Pancreas (tissue), 10 donors: ENCODE measurements at places on chromosomes 3 and 15. TPM values are rescaled to one million over a fixed set of nuclear protein-coding genes. Genes with fewer than 3 reads are reported as not detected.

DNA sequence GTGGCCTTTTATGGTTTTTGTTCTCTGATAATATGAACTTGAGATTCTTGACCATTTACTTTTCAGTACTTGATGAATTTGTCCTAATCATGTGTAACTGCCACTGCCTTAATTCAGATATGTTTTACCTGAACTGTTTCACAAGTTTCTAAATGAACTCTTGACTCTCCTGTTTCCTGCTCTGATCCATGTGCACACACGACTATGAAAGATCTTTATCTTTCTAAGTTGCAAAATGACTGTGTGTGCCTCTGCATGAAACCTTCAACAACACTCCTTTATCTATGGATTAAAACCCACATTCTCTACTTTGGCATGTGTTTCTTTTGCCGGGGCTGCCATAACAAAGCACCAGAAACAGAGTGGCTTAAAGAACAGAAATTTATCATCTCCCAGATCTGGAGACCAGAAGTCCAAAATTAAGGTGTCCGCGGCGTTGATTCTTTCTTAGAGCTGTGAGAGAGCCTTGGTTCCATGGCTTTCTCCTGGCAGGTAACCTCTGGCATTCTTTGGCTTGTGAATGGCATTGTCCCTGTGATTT is 275.0 kb downstream of the ADAMTSL3 start:
- DNase-seq = no peak

DNA sequence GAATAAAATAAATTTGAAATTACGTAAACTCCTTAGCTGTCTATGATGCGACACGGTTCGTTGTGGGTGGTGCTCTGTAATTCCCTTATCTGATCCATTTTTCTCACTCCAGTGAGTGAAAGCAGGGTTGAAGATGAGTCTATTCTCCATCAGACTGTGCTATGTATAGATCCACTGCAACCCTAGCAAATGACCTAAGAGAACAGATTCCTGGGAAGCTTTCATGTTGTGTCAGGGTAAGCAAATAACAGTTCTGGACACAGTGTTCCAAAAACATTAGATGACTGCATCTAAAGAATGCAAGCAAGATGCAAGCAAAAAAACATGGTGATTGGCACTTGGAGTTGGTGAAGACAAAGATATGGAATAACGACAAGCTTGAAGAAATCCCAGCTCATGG is 239.3 kb downstream of the SLC9A9 start:
- no peak for DNase-seq

DNA sequence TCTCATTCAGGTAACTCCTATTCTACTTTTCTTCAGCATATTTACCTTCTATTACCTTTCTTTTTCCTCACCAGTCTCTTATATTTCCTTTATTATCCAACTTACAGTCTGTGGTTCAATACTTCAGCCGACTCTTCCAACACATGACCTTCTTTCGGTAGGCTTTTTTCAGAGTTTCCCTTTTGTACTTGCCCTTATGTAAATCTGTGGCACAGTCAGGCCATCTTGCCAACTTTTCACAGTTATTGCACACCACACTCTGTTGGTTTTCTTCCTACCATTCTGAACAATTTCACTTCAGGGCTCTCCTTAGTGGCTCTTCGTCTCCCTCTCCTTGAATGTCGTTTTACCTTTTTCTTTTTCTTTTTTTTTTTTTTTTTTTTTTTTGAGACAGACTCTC is 427.8 kb downstream of the LPP start:
- DNase-seq = no peak

DNA sequence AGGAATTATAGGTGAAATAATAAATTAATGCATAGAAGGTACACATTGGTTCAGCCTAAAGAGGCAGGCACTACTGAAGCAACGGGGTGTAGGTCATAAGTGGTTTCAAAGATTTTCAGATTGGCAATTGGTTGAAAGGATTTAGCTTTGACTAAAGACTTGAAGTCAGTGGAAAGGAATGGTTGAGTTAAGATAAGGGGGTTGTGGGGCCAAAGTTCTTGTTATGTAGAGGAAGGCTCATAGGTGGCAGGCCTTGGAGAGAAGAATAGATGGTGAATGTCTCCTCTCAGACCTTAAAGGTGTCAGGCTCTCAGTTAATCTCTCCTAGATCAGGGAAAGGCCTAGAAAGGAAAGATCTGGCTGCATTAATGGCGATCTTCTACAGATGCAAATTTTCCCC is 209.8 kb downstream of the ATP10A start:
- no peak for DNase-seq

GRCh38 chr15:39629371-39629770 is 48.5 kb downstream of the THBS1 start:
- no peak for DNase-seq

GRCh38 chr3:66355997-66356396 is 135.2 kb downstream of the SLC25A26 start:
- DNase-seq = no peak

NT5DC2 gene
- total RNA-seq = 3.5 TPM

DNA sequence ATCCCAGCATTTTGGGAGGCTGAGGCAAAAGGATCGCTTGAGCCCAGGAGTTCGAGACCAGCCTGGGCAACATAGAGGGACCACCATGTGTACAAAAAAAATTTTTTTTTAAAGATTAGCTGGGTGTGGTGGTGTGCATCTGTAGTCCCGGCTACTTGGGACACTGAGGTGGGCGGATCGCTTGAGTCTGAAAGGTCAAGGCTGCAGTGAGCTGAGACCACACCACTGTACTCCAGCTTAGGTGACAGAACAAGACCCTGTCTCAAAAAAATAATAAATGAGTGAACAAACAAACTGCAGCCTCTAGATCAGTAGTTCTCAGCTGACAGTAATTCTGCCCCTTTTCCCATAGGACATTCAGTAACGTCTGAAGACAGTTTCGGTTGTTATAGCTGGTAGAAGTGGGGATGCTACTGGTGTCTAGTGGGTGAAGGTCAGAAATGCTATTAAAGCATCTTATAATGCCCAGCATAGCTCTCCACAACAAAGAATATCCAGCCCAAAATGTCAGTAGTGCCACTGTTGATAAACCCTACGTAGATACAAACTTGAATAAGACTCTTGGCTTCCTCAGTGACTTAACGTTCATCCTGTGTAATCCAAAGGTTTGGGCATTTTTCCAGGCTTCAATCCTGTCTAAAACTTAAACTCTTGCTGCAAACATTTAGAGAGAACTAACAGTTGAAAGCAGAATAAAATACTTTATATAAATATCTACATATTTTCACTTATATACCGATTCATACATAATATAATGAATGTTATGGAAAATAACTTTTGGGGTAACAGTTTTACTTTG is 10.6 kb downstream of the SMC4 start:
- no peak for DNase-seq

GRCh38 chr15:90529371-90530249 is at the start of gene CRTC3:
Gene CRTC3, plus strand, starts transcription at chr15:90529923. Its CDS starts 149 bp downstream, at chr15:90530072.
- DNase-seq = peak; percentile 43

- no peak for DNase-seq
Measured at GRCh38 chr15:41997845-41998244, 23.0 kb downstream of the PLA2G4E start.

RBP2 gene
- total RNA-seq = not detected

CKMT1B gene
- 3.2 TPM for total RNA-seq

OR5K2 gene
- not detected for total RNA-seq

RASL12 gene
- total RNA-seq = 1.6 TPM

TGM5 gene
- not detected for total RNA-seq

MYL3 gene
- total RNA-seq = not detected

- no peak for DNase-seq
Measured at GRCh38 chr15:24957691-24958090, 2.9 kb downstream of the SNRPN start.

GAP43 gene
- total RNA-seq = 0.09 TPM

DNA sequence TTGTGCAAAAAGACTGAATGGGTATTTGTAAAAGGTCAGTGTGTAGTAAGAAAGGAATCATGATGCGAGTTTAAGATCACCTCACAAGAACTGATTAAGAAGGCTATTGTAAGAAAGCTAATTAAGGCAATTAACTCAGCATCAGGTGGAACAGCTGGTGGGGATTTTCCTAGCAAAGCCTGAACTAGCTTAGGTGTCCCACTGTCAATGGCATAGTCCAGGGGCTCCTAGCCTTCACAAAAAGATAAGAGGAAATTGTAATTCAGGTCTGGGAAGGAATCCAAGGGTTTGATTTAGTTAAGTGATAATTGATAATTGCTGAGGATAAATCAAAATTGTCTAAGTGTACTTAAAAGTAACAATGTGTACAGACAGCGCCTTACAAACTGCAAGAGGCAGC is 901.6 kb downstream of the TUSC7 start:
- no peak for DNase-seq

- no peak for DNase-seq
Measured at GRCh38 chr3:158148218-158148617, 38.3 kb downstream of the RSRC1 start.

OR5H1 gene
- not detected for total RNA-seq

DNA sequence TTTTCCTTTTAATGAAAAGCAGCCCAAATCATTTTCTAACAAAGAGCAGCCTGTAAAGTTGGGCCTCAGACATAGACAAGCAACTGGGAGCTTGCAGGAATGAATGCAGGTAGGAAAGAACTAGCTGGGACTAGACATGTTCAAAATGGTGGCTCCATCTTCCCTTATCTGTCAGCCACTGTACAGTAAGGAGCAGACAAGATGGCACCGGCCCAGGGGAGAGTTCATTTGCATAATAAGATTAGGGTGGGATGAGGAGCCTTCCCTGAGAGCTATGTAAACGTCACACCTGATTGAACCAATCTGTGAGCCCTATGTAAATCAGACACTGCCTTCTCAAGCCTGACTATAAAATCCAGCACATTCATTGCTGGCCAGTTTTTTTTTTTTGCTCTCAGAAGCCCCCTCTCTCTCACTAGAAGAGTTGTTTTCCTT is 59.7 kb upstream of the GK5 start:
- DNase-seq = no peak

- no peak for DNase-seq
Measured at GRCh38 chr3:86814918-86815655, 175.9 kb downstream of the VGLL3 start.

GOLGA6L7 gene
- not detected for total RNA-seq

EXD1 gene
- not detected for total RNA-seq

GRCh38 chr15:47334805-47335535 is 382.3 kb upstream of the SEMA6D start:
- DNase-seq = no peak

SLC12A1 gene
- total RNA-seq = 0.03 TPM

DNA sequence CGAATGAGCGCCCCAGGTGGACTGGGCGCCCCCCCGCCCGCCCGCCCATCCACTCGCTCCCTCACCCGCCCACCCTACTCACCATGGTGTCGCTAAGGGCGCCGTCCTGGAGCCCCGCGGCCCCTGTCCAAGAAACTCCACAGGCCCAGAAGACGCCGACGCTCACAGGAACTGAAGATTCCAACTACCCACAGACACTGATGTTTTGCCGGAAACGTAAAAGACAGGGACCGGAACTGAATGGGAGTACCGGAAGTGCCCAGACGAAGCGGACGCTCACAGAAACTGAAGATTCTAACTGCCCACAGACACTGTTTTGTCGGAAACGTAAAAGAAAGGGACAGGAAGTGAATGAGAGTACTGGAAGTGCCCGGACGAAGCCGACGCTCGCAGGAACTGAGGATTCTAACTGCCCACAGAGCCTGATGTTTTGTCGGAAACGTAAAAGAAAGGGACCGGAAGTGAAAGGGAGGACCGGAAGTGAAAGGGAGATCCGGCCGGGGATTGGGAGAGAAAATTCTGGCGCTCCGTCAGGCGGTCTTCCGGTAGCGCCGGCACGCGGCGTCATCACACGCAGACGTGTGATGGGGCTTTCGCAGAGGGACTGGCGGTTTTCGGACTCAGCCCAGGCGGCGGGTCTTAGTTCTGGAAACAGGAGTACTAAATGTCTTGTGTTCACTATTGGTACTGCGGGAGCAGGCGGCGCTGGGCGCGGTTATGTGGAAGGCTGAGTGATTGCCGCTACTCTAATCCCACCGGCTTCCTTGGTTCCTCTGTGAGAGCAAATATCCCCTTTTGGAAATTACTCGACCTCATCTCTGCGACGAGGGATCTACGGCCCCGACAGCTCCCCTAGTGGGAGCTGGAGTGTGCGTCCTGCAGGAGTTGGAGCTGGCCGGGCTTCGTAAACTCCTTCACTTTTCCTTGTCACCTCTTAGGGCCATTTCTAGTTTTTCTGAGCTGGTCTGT is at the start of gene ISY1:
Gene ISY1 (minus strand): TSS at position 173 of the 969 bp plus-strand sequence. CDS start 88 bp downstream, at position 85.
- DNase-seq = peak; percentile 84

- DNase-seq = no peak
Measured at GRCh38 chr3:62134061-62134496, 239.3 kb downstream of the FEZF2 start.

DNA sequence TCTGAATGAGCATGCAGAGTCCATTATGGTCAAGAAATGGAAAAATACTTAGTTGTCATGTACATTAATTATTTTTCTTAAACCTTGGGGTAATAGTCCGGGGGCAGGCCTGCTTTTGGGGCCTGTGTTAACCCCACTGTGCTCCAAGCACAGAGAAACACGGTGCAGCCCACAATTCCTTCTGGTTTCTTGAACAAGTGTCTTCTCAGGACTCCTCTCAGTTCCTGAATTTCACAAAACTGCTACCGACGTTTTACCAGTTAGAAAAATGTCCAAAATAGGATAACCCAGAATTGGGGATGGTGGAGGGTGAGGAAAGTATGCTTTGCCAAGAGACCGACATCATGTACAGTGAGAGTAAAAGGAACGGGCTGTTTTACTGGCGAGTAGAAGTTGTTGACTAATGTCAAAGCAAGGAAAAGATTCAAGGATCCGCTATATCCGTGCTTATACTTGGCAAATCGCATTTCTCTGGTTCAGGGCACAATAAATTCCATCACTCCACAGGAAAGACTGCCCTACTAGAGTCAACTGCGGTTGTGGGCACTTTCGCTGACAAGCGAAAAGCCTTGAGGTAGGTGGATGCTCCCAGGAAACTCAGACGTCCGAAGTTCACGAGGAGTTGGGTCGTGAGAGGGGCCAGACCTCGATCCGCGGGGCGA is 495 bp upstream of the NXPE3 start:
- DNase-seq = no peak

GUCA1C gene
- total RNA-seq = 6.2 TPM

MESP2 gene
- total RNA-seq = 0.22 TPM

GRCh38 chr3:20575146-20575545 is 389.1 kb upstream of the SGO1 start:
- DNase-seq = no peak

DNA sequence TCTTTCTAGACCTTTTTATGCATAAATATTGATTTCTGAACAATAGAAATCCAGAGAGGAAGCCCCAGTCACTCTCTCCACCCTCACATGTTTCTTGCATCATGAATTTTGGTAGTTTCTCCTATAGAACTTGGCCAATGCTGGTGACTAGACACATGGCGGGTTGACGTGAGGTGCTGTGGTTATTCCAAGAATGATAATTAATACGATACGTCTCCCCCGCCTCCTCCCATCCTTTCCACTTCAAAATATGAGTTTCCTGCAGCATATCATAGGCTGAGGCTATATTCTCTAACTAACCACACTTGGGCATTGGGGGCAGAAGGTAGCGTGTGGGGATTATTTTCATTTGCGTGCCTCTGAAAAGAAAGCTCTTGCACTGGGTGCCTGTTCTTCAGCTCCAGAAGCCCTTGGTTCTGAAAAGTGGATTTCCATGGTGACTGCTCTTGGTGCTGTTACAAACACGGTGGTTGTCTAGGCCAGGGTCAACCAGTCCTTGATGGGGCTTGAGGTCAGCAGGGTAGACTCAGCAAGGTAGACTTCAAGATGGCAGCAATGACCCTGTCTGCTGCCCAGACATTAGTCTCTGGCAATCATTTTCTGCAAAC is 5.3 kb downstream of the TNFSF10 start:
- DNase-seq = no peak
